NCI-H187 (cell line): ENCODE measurements at places on chromosomes 12 and 14.

DNA sequence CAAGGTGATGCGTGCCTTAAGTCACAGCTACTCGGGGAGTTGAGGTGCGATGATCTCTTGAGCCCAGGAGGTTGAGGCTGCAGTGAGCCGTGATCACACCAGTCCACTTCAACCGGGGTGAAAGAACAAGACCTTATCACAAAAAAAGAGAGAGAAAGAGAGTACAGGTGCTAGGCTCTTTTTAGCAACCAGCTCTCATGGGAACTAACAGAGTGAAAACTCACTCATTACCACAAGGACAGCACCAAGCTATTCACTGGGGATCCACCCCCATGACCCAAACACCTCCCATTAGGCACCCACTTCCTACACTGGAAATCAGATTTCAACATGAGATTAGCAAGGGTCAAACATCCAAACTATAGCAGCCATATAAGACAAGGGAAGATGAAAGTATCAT, 164.2 kb downstream of the NDUFA12 start:
- no peak for DNase-seq

DNA sequence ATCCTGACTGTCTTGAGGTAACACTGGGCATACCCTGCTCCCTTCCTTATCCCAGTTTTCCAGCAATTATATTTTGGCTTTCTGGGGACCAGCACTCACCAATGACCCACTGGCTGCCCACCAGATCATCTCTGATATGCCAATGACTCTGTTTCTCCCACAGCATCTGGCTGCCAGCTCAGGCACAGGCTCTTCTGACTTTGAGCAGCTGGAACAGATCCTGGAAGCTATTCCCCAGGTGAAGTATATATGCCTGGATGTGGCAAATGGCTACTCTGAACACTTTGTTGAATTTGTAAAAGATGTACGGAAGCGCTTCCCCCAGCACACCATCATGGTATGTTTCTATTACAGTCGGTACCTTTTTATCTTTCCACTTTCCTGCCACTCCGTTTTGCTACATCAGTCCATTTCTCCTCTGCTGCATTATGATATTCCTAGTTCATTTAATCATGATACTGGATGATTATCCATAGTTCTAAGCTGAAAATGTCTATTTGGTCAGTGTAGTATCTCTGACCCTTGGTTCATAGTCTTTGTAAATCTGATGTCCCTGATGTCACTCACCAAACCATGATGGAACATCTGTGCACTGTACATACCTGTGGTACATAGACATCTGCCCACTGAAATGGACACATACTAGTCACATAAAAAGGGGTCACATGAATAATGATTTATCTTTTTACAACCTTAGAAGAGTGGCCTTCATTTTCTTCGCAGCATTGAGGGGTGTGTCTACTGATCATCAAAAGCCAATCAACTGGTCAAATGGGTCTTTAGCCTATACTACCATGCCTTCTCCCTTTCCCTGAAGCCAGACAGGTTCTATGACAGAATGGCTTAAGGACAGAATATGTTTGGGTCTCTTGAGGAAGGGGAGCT, 3.3 kb downstream of the GMPR2 start:
- no peak for DNase-seq

DNA sequence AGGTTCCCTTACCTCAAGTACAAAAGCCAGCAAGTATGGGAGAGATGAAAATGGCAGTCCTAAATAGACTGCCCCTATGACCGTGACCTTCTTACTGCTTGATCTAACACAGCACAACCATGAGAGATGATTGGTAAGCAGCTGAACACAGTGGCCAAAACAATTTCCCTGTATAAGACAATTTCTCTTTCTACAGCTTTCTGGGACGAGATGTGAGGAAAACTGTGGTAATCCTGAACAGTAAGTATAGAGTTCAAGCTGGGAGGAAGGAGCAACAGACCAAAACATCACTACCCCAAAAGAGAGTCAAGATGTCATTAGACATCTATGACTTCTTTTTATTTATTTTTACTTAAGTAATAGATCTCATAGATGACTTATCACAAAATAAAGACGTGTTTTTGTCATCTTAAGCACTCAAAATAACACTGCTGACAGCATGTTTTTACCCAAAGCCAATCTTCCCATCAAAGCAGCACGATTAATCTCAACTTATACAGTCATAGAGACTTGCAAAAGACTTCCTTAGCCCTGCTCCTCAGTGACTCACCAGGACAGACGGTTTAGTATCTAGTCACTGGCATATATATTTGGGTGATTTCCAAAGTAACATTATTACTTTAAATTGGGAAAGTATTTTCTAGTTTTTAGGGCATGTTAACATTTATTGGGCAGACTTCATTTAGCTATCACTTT, 3.7 kb downstream of the TMEM52B start:
- DNase-seq: no peak

DNA sequence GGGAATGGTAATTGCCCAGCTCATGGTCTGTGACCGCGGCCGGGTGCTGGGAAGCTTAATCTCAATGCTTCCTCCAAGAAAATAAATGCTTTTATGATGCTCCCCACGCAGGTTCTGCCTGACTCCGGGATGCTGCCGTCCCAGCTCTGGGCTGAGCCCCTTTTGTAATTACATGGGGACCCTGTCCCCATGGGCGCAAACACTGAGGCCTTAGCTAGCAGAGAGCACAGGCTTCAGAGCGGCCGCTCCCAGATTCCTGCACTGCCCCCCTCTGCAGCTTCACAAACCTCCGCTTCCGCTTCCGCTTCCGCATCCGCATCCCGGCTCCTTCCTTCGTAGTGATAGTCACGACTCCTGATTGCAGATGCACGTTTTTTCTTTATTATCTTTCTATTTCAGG, 129.5 kb downstream of the KIF26A start:
- no peak for DNase-seq

- peak; percentile 90 for DNase-seq
Observed at GRCh38 chr12:6963016-6963731, 7.3 kb downstream of the PHB2 start.

- DNase-seq: no peak
Observed at GRCh38 chr14:94046696-94047250, 20.6 kb downstream of the OTUB2 start.

GRCh38 chr14:31957565-31957964, 119.5 kb upstream of the ARHGAP5 start:
- no peak for DNase-seq

DNA sequence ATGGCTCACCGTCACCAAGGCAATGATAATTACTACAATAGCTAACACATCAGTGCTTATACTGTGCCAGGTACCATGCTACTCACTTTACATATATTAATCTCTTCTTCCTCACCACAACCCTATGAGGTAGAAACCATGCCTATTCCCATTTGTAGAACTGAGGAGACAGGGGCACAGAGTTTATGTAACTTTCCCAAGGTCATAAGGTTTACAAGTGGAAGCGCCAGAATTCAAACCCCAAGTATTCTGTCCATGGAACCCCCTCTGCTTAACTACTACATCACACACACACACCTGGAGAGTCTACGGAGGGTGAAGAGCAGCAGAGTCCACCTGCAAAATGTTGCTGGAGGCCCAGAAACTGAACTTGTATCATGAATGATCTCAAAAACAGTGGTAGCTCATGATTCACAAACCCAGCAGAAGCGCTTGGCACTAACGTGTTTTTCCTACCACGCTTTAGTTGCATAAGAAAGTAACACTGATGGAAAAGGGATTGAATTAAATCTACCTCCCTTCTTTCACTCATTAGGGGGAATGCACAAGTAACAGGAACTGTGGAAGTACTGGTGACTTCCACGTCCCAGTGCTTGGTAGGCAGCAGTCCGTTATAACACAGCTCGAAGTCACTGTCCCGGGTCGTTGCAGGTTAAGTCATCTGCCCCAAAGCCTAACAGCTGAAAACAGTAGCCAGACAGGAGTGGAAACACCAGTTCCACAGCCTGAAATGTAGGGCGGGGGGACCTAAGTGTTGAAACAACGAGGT, 2.0 kb downstream of the ITPR2 start:
- DNase-seq: no peak

- no peak for DNase-seq
Observed at GRCh38 chr14:93346926-93347721, at the start of gene COX8C. TSS of gene COX8C (plus strand) at chr14:93347182. CDS start at chr14:93347269, 87 bp downstream.

- DNase-seq: no peak
Observed at GRCh38 chr12:88693837-88694445, 113.7 kb upstream of the KITLG start.

GRCh38 chr12:43758247-43758727, 303 bp downstream of the PUS7L start:
- no peak for DNase-seq

GRCh38 chr12:130079279-130079678, 83.0 kb upstream of the FZD10 start:
- DNase-seq: no peak

GRCh38 chr12:63325757-63326156, 174.8 kb upstream of the AVPR1A start:
- DNase-seq: no peak

- no peak for DNase-seq
Observed at GRCh38 chr14:76941544-76941943, 87.0 kb downstream of the IRF2BPL start.

DNA sequence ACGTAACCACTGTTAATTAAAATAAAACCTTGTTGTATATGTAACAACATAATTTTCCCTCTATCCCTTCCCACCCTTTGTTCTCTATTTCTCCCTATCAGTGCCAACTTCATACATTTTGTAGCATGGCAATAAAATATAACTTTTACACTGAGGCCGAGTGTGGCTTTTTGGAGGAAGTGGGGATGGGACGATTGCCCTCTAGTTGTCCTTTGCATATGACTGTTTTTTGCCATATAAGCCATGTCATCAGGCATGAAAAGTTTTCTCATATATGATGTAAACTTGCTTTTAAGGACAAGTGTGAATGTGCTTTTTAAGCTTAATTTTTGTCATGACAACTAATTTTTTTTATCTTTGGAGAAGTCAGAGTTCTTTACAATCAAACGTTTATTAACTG, 6.2 kb upstream of the CCT2 start:
- no peak for DNase-seq

DNA sequence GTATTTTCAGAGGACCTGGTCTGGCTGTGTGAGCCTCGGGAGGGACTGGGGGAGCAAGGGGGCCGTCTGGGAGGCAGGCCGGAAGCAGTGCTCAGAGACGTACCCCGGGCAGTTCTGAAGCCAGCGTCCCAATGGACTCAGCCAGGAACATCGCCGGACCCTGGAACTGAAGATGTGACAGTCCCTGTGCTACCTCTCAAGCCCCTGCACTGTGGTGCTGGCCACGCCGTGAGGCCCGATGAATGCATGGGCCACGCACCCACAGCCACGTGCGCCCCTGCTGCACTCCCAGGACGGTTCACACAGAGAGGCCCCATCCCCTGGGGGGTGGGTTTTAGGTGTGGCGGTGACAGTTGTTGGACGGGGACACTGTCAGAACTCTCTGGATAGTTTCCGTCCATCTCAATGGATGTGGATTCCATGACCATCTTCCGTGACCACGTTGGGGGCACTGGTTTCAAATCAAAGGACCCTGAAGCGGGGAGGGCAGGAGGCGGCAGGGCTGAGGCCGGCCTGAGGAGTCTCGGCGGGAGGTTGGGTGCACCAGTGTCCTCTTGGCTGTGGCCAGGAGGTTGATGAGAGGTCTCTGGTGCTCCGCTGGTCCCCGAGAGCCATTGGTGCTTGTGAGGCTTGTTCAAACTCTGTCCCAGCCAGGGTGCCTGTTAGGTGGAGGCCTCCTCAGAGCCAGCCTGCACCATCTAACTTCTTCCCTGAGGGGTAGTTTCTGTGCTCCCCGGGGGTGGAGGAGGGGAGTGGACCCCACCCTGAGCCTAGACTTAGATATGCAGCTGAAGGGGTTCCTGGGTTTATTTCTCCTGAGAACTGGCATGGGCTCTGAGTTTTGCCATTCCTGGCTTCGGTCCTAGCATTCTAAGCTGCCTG, 36.3 kb upstream of the TSPAN9 start:
- no peak for DNase-seq

- DNase-seq: no peak
Observed at GRCh38 chr14:58914279-58914855, 274.1 kb upstream of the DAAM1 start.

DNA sequence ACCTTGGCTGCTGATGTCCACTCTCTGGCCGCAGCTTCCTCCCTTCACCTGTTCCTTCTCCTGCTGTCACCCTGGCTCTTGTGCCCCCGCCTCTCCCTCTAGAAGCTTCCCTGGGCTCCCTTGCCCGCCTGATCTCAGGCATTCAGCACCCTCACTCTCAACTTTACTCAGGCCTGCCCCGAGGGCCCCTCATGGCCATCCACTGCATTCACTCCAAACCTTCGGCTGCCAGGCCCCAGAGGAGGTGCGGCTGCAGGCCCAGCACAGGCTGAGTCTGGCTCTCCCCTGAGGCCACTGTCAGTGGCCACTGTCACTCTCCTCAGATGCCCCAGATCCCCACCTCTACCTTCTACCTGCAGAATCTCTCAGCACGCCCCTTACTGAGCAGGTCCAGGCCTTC, 183.9 kb downstream of the ZFP36L1 start:
- DNase-seq: no peak

- DNase-seq: peak; percentile 66
Observed at GRCh38 chr12:7154042-7154441, 23.9 kb downstream of the CLSTN3 start.

DNA sequence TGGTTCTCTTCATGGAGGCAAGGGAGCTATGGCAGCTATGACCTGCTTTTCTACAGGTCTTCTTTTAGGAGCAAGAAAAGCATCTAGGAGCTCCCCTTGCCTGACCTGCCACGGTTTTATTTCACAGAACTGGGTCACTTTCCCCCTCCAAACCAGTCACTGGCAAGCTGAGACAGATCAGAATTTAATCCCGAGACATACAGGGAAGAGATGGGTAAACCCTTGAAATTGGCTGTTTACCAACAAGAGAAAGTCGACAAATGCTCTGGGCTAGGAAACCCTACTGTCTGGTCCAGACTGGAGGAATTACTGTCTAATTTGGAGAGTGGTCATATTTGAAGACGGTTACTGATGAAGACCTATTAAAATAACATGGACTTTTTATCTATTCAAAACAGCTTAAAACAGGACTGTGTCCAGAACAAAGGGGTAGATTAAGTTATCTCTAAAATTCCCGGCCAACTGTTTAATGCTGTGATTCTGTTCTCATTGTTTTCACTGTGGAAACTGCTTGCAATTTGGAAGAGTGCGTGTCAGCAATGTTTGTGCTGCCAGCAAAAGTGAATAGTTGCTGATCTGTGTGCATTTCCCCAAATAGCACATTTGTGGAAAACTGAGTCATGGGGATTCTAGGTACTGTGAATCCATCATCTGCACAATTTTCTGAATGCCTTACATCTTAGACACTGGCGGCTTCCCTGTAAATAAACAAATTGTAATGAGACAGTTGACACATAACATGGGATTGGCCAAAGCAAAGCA, 73.4 kb upstream of the EEA1 start:
- DNase-seq: no peak

GRCh38 chr12:1353451-1353850, 240.9 kb downstream of the FBXL14 start:
- DNase-seq: no peak

GRCh38 chr14:97381309-97381708, 584.1 kb downstream of the VRK1 start:
- no peak for DNase-seq

DNA sequence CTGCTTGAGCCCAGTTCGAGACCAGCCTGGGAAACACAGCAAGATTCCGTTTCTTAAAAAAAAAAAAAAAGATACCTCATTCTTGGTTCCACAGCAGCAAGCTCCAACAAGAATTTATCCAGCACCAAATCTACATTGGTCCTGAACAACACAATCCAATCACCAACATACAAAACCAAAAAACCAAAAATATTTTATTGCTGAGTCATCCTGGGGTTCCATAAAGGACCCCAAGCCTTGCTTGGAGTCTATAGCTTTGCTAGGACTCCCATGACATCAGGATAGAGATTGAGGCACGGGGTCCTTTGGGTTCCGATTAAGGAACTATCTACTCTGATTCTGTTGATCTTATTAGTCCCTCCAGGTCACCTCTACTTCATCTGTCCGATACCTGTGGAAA, 7.7 kb downstream of the OSGEP start:
- no peak for DNase-seq
